Aorta (tissue), 5 donors: ENCODE measurements at places on chromosomes 5 and 9. TPM values are rescaled to one million over a fixed set of nuclear protein-coding genes. Genes with fewer than 3 reads are reported as not detected.

- DNase-seq, result no peak
These were observed 42.1 kb downstream of the DTWD2 start for GRCh38 chr5:118946138-118946800.

GRCh38 chr5:83368835-83369234, 102.7 kb upstream of the VCAN start:
- DNase-seq, result no peak

DNA sequence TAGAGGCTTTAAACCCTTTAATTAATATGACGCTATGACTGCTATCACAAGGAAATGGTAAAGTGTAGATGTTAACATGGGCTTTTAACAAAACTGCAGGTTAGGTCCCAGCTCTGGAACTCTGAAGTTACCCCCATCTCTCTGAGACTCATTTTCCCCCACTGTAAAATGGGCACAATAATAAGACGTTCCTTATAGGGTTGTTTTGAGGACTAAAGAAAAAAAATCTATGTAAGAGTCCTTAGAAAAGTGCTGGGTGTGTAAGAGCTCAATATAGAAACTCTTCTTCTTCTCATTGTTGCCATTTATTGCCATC, 45.8 kb upstream of the STK32A start:
- DNase-seq, result no peak

DNA sequence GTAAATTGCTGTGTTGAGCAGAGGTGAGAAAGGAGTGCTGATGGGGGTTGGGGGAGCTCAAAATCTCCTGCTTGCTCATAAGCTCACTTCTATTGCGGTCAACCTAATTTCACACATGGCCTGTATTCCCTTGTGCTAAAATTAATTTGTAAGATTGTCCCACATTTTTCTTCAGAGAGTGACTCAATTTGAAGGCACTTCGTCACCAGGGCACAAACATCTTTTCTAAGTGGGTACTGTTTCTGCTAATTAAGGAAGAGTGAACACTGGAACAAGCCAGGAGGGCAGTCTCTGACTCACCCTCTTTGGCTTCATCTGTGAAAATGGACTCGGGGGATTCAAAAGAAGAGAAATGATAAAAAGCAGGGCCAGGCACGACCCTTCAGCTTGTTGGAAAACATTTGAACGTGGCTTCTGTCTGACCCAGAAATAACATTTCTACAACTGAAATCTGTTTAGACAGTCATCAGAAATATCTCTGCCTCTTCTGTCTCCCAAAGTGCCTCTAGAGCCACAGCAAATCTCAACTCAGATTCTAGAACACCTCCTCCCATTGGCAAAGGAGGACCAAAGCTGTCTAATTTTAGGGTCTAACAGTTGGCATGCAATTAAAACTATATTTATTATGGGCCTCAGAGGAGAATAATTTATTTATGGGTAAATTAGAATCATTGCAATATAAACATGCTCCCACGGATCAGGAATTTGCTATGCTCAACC, 49.8 kb downstream of the FEM1C start:
- no peak for DNase-seq

- no peak for DNase-seq
These were observed 81.5 kb downstream of the GALNT10 start for GRCh38 chr5:154271936-154272514.

- DNase-seq, result peak; percentile 40
These were observed 13.1 kb downstream of the LPCAT1 start for GRCh38 chr5:1510631-1511030.

- DNase-seq, result no peak
These were observed 10.4 kb upstream of the TCF7 start for GRCh38 chr5:134103998-134104654.

DNA sequence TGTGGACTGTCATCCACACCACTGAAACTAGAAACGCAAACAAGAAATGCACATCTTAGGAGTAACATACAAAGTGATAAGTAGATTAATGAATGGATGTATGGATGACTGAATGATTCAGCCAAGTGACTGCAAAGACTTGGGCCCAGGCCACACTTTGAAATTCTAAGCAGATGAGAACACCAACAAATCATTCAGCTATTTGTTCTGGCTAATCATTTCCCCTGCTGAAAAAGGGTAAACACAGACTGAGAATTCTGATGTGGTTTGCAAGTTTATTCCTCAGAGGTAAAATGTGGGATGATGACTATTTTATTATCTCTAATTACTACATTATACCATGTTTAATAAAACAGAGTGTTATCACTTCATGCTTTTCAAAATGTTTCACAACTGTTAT, 163.2 kb upstream of the ADAMTS16 start:
- DNase-seq, result no peak

DNA sequence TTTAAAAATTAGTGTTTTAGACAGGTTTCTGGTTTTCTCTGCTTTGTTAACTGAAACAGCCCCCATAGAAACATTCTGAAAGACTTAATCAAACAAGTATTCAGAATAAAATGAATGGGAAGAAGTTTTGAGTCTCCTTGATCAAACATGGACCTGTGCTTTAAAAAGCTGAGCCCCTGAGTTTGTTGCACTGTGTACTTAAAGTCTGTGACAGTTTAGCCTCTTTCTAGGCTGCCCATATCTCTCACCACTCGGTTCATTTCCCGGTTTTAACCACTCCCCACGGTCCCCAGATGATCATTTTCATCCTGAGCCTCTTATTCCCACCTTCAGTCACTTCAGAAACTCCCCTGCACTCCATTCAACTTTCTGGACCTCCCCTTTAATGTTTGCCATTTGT, 215.9 kb upstream of the DMRT1 start:
- DNase-seq, result no peak

DNA sequence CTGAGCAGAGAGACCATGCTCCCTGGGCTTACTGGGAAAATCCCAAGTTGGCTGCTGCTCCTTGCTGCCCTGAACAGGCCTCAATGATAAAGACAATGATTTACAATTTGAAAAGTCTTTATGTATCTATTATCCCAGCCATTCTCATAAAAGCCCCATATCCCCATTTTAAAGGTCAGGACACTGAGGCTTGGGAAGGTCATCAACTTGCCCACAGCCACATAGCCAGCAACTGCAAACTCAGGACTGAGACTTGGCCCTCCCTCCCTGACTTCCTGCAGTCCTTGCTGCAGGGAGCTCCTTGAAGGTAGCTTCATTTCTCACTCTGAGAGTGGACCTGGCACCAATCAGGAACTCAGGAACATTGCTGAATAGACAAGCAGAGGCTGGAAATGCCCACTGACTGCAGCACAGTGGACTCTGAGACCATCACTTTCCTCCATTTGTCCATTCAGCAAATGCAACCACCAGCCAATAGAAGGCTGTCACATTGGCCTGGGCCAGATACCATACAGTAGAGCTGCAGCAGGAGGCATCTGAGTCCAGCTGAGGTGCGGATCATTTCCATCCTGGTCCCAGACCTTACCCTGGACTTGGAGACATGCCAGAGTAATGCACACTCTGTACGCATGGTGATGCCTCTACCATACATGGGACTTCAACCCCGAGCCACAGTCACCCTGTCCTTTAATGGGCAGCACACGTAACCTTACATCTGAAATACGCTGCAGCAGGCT, 18.3 kb downstream of the TNIP1 start:
- no peak for DNase-seq

GRCh38 chr9:13957089-13957488, 356.9 kb downstream of the NFIB start:
- no peak for DNase-seq

DNA sequence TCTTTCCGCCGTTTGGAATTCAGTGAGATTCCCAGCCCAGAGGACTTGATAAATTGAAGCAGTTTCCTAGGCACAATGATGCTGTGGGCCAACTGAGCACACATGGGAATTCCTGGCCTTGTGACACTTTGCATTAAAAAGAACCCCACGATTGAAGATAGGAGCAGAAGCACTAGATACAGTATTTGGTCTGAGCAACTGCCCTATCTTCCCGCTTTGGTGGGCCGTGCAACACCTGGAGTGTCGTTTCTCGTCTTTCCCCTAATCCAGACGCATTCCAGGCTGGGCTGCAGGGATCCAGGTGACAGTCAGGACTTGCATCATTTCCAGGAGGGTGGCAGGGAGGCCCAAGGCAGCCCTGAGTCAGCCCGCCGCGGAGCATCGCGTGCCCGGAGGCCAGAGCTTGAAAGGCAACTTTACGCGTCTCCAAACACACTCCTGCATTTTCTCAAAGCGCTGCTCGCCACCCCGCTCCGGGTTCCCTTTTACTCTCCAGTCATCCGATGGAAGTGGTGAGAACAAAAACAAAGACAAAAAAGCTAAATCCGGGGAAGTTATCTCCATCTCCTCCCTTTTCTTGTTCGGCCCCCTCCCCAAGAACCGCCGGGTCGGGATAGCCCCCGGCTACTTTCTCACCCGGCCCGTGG, 753 bp upstream of the STC2 start:
- DNase-seq, result no peak

Gene TMEFF1
- total RNA-seq, result 0.27 TPM

Gene INSL4
- not detected for total RNA-seq

Gene QRFP
- not detected for total RNA-seq

Gene ANKRD18A
- total RNA-seq, result 0.18 TPM

Gene CEP72
- total RNA-seq, result 2.2 TPM

Gene SLC4A9
- total RNA-seq, result not detected

Gene SLC25A2
- 1.1 TPM for total RNA-seq

Gene KCTD16
- 2.7 TPM for total RNA-seq

Gene GPR21
- total RNA-seq, result 13.9 TPM
